Fibroblast of pulmonary artery (primary cell): ENCODE measurements at places on chromosomes 7 and 10.

- no peak for DNase-seq
These were observed 74.6 kb downstream of the CACUL1 start for GRCh38 chr10:118680197-118680596.

DNA sequence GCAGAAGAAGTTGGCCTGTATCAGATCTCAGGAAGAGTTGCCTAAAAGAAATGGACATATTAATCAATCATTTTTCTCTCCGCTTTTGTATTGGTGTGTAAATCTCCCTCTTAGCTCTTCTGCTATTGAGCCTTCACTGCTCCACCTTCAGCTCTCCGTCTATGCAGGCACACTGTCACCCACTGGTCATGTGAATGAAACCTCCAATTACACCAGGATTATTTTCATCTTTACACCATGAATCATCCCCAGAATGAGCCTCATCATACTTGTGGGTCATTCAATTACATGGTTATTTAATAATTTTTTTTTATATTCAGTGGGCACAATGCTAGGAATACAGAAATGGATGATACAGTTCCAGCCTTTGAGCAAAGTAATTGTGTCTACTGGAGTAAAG is 92.6 kb downstream of the LRRC4 start:
- peak; percentile 73 for DNase-seq

GRCh38 chr7:66281678-66282590 is 76.8 kb downstream of the TPST1 start:
- peak; percentile 95 for DNase-seq

GRCh38 chr7:52775876-52776275 is 259.6 kb upstream of the POM121L12 start:
- DNase-seq = no peak

DNA sequence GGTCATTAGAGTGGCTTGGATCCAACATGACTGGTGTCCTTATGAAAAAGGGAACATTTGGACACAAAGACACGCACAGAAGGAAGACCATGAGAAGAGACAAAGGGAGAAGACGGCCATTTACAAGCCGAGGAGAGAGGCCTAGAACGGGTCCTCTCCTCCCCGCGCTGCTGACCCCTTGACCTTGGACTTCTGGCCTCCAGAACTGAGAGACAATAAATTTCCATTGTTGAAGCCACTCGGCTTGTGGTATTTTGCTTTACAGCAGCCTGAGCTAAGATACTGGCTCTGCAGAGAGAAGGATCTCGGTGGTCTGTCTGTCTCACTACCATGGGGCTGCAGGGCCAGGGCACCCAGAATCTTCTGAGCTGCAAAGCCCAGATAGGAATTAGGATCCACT is 38.1 kb upstream of the ECHDC3 start:
- DNase-seq = no peak

DNA sequence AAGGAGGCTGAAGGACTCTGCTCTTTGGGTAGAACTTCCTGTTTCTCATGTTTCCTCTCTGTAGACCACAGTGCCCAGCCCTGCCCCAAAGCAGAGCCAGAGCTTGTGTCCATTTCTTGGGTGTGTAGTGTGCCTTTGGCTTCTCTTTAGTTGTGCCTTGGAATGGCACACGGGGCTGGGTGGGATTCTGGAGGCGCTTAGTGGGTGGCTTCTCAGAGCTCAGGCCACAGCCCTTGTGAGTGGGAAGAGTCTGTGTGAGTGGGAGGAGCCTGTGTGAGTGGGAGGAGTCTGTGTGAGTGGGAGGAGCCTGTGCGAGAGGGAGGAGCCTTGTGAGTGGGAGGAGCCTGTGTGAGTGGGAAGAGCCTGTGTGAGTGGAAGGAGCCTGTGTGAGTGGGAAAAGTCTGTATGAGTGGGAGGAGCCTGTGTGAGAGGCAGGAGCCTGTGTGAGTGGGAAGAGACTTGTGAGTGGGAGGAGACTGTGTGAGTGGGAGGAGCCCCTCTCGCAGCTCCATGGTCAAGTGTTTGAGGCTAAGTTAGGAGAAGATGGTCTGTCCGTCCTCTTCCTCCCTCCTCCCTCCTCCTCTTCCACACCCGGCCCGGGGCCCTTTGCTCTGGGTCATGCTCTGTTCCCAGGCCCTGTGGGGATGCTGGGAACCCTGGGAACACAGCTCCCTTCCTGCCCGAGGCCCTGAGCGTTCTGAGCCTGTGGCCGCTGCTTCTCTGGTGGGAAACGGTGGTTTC is 153.0 kb downstream of the GRK5 start:
- DNase-seq = no peak

DNA sequence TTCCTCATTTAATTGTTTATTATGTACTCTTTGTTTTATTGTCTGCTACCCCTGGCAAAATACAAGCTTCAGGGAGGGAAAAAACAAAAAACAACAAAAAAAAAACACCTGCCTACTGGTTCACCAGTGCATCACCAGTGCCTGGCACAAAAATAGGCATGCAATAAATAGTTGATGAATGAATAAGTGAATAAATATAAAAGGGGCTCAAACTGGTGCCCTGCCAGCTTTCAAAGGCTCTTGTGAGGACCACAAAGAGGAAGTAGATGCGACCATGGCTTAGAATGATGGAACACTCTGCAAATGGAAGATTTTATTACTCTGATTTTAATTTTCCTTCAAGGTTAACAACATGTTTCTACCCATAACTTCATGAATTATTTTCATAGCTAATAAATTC is 213.0 kb upstream of the INHBA start:
- DNase-seq = no peak

GRCh38 chr10:28541717-28542365 is 8.9 kb downstream of the WAC start:
- DNase-seq = no peak

GRCh38 chr10:11878776-11879175 is 55.6 kb downstream of the PROSER2 start:
- DNase-seq = no peak

DNA sequence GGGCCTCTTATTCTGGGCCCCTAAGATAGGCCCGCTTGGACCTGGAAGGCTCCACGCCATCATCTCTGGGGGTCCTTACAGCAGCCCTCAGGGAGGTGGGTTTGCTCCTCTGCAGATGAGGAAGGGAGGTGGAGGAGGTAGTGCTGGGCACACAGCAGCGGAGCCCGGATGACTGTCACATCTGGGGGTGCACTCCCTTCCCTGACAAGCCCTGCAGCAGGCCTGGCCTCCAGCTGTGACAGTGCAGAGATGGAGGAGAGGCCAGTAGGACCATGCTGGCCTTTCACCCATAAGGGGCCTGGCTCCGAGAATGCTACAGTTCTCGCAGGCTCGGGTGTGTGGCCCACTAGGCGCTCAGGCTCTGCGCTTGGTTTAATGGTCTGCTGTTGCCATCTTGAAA is 9.2 kb downstream of the GDF2 start:
- DNase-seq = no peak

- DNase-seq = no peak
These were observed 1202.7 kb downstream of the SORCS3 start for GRCh38 chr10:105843786-105844185.

DNA sequence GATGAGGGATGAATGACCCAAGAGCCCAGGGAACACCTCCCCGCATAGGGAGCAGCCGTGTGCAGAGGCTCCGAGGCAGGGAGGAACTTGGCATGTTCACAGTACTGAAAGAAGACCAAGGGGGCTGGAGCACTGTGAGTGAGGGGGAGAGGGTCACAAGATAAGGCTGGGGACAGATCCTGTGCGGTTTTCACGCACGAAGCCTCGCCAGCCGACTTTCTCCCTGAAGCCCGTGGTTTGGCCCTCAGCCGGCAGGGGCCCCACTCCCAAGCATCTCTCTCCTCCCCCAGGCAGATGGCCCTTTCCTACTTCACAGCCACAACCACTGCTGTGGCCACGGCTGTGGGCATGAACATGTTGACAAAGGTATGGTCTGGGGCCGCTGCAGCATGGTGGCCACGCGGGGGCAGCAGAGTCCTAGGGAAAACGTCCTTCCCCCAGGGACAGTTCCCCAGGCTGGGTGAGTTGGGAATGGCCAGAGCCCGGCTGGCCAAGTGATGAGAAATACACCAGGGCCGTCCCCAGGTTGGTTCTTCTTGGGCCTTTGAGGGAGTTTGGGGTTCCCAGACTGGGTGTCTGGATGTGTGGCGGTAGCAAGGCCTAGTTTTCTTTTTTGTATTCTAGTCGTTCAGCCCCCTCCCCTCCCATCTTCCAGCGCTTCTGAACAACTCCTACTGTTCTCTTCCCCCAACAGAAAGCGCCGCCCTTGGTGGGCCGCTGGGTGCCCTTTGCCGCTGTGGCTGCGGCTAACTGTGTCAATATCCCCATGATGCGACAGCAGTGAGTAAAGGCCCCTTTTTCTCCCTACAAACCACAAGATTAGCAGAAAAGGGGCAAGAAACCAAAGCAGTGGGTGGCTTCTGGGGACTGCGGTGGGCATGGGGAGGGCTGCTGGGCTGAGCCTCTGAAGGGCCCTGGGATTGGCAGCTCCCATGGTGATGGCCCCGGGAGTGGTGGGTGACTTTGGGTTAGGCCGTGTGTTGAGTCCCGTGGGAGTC is 14.4 kb upstream of the WBP1L start:
- peak; percentile 87 for DNase-seq

DNA sequence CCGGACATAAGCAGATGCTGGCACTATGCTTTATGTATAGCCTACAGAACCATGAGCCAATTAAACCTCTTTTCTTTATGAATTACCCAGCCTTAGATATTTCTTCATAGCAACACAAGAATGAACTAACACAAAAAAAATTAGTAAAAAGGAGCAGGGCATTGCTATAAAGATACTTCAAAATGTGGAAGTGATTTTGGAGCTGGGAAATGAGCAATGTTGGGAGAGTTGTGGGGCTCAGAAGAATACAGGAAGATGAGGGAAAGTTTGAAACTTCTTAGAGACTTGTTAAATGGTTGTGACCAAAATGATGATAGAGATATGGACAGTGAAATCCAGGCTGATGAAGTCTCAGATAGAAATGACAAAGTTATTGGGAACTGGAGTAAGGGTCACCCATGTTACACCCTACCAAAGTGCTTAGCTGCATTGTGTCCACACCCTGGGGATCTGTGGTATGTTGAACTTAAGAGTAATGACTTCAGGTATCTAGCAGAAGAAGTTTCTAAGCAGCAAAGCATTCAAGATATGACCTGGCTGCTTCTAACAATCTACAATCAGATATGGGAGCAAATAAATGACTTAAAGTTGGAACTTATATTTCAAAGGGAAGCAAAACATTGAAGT is 24.2 kb downstream of the PNLIPRP3 start:
- DNase-seq = no peak

- peak; percentile 64 for DNase-seq
These were observed 30.3 kb downstream of the BCAP29 start for GRCh38 chr7:107610323-107610722.

- peak; percentile 6 for DNase-seq
These were observed 72.6 kb upstream of the FHIP2A start for GRCh38 chr10:114749014-114749413.

DNA sequence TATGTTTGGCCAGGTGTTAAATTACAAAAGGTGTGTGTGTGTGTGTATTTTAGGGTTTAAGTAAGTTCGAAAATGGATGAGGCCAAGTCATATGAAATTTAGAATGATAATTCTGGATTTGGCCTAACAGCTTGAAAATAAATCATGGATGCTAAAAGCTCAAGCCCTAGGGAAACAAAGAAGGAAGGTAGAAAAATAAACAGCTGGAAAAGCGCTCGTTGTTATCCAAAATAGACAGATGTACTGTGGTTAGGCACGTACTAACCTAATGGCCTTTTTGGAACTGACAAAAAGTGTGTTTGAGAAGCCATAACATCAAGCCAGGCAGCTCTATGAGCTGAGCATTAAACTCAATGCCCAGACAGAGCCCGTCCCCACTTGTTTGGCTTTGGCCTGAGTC is 17.5 kb upstream of the PALS2 start:
- DNase-seq = no peak

DNA sequence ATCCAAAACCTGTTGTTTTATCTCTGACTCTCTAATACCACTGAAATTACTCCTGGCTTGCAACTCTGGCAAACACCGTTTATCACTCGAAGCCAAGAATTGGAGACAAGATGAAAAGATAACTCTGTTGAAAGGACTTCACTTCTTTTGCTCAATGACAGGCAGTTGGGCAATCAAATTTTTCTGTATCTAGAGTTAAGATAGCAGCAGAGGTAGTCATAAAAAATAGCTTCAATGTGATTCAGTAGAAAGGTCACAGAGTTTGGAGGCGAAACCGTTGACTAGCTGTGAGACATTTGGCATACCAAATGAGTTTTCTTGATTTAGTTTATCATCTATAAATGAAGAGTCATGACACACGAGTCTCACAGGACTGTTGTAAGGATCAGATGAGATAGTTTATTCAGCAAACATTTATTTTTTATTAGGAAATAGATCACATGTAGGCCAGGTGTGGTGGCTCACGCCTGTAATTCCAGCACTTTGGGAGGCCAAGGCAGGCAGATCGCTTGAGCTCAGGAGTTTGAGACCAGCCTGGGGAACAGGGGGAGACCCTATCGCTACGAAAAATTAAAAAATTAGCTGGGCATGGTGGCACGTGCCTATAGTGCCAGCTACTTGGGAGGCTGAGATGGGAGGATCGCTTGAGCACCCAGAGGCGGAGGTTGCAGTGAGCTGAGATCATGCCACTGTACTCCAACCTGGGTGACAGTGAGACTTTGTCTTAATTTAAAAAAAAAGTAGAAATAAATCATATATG is 23.6 kb downstream of the AKR1B1 start:
- DNase-seq = peak; percentile 43

GRCh38 chr7:42596737-42597136 is 315.1 kb downstream of the C7orf25 start:
- no peak for DNase-seq

- no peak for DNase-seq
These were observed 68.7 kb downstream of the NEUROD6 start for GRCh38 chr7:31271641-31272405.

DNA sequence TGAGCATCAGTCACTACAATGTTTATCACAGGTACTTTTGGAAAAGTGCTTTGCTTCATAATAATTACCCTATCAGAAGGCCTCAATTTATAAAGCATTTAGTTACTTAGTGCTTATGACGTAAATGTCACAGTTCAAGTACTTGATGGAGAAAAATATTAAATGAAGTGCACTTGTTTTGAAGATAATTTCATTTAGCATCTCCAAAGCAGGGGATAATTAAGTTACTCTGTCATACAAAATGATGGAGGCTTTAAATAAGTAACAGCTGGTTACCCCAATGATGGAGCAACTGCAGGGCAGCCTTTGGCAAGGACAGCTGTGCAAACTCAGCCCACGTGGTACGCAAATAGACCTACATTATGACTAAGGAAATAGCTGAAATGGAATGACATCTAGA is 768.8 kb downstream of the GRM8 start:
- no peak for DNase-seq

- no peak for DNase-seq
These were observed 142.7 kb upstream of the FZD8 start for GRCh38 chr10:35784751-35785150.

GRCh38 chr7:50412973-50413372 is 37.2 kb downstream of the FIGNL1 start:
- no peak for DNase-seq

DNA sequence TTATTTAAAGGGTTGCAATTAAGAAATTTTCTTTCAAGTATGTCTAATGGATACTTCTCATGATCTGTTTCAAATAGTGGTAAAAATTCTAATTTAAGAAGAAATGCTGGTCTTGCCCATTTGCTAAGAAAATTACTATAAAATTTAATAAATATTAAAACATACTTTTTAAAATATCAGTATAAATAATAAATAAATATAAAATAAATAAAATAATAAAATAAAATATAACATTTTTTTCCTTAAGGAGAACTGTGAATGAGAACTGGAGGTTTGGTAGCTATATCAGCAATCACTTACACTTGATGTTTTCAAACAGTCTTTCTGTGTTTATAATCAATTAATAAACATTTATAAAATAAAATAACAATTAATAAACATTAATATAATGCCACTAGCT is 266.1 kb downstream of the HGF start:
- DNase-seq = no peak
